ENCODE measurements at places on chromosomes 5 and 9.

DNA sequence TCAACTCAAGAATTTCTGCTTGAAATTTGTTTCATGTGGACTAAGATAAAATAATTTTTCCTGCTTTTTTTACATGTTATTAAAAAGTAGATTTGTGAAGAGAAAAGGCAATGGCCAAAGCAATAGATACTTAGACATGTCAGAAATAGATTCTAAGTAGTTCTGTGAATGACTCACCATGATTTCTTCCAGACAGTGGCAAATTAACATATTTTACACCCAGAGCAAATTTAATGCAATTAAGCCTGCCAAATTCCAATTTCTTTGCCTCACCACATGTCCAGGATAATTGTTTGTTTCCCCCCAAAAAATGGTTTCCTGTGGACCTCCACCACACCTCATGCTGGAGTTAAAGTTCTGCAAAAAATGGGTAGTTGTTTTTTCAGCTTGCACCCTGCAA lies 651.4 kb downstream of the CETN3 start:
- no peaks in the 10 kb centered on the region for H3K36me3 ChIP-seq
- no peak for DNase-seq
- H3K27me3 ChIP-seq: no peaks in the 10 kb centered on the region
- no peak overlapping the region for H3K27ac ChIP-seq
- H3K4me1 ChIP-seq: no peaks in the 10 kb centered on the region

DNA sequence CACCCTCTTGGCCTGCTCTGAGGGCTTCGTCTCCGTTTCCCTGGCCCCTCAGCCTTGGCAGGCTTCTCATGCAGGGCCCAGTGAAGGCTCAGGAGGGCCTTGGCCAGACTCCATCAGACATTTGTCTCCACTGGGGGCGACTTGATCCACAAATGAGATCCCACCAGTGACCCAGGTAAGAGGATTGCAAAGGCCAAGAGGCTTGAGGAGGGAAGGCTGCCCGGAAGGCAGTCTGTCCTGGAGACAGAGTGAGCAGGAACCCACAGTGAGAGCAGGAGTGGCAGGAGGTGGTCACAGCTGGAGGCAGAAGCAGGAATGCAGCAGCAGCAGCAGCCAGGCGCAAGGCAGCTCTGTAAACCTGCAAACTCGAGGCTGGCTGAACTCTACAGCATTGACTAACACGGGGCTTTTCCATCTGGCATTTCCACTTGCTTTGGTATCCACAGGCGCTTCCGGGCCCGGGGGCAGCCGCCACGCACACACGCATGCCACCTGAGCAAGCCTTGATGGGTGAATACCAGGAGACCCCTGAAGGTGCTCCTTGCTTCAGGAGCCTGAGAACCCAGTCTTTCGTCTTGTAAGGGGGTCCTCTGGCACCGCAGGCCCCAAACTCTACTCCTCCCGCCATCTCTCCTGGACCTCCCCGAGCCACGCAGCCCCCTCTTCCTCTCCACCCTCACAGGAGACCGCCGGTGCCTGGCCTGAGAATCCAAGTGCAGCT lies 14.7 kb downstream of the MGAT1 start:
- no peak for DNase-seq
- peaks cover 53% of the 10 kb centered on the region for H3K36me3 ChIP-seq
- H3K4me1 ChIP-seq: peaks cover 41% of the 10 kb centered on the region
- H3K27ac ChIP-seq: peak overlapping the region; percentile 85

DNA sequence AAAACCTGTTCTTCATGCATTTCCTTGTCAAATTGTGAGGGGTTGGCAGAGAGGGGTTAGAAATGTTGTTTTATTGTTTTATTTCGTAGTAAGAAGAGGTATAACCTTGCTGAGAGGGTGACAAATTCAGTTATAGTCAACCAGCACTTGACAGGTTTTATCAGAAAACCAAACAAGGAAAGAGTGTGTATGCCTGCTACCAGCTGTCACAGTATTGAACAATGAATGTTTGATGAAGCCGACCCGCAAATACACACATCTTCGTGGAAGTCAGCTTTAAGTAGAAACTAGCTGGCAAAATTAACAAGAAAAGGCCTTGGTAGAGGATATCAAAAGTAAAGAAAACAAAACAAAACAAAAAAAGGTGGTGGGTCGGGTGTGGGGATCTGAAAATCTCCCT lies 214.6 kb upstream of the TLE4 start:
- peaks cover 32% of the 10 kb centered on the region for H3K27me3 ChIP-seq
- no peak for DNase-seq
- H3K4me1 ChIP-seq: peaks cover 1% of the 10 kb centered on the region

GRCh38 chr9:130579738-130580463 lies 524 bp downstream of the FUBP3 start:
- peak overlapping the region; percentile 92 for H3K4me3 ChIP-seq
- H3K36me3 ChIP-seq: peaks cover 37% of the 10 kb centered on the region
- peak overlapping the region; percentile 96 for H3K27ac ChIP-seq
- DNase-seq: no peak
- H3K27me3 ChIP-seq: no peaks in the 10 kb centered on the region
- H3K4me1 ChIP-seq: peaks cover 47% of the 10 kb centered on the region

DNA sequence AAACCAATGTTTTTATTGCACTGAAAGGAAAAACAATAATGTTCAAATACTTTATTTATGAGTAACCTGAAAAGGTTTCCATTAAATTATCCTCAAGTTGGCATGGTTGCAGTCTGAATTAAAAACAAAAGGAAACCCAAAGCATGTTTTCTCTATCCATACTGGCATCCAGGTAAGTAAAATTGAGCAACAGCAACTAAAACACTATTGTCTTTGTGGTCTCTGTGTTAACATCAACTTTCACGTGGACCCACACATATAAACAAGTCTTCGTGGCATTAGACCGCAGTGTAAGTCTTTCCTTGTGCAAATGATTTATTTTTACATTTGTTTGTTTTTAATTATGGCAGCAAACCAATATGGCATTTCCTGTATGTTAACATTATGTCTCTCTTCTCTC lies 757.6 kb downstream of the SEMA5A start:
- no peak overlapping the region for H3K4me3 ChIP-seq
- H3K27me3 ChIP-seq: no peaks in the 10 kb centered on the region
- no peak for DNase-seq
- no peak overlapping the region for H3K27ac ChIP-seq
- no peaks in the 10 kb centered on the region for H3K36me3 ChIP-seq

- H3K4me1 ChIP-seq: peaks cover 36% of the 10 kb centered on the region
- no peaks in the 10 kb centered on the region for H3K27me3 ChIP-seq
- peak overlapping the region; percentile 97 for H3K27ac ChIP-seq
- peaks cover 27% of the 10 kb centered on the region for H3K36me3 ChIP-seq
- DNase-seq: peak; percentile 39
- peak overlapping the region; percentile 96 for H3K4me3 ChIP-seq
These were observed 677 bp upstream of the TXNDC15 start for GRCh38 chr5:134873494-134873893.

GRCh38 chr5:179147991-179148702 lies 88.0 kb downstream of the ZNF354C start:
- no peak overlapping the region for H3K27ac ChIP-seq
- H3K27me3 ChIP-seq: no peaks in the 10 kb centered on the region
- no peak for DNase-seq
- peaks cover 33% of the 10 kb centered on the region for H3K4me1 ChIP-seq
- H3K4me3 ChIP-seq: no peak overlapping the region

GRCh38 chr5:56856541-56857178 lies 41.3 kb downstream of the MAP3K1 start:
- H3K27me3 ChIP-seq: no peaks in the 10 kb centered on the region
- no peak for DNase-seq
- H3K27ac ChIP-seq: peak overlapping the region; percentile 38
- H3K36me3 ChIP-seq: peaks cover 45% of the 10 kb centered on the region
- H3K4me3 ChIP-seq: no peak overlapping the region

GRCh38 chr5:140322751-140323731 lies 20.1 kb upstream of the PFDN1 start:
- no peak overlapping the region for H3K4me3 ChIP-seq
- no peaks in the 10 kb centered on the region for H3K36me3 ChIP-seq
- H3K27ac ChIP-seq: no peak overlapping the region
- no peak for DNase-seq

DNA sequence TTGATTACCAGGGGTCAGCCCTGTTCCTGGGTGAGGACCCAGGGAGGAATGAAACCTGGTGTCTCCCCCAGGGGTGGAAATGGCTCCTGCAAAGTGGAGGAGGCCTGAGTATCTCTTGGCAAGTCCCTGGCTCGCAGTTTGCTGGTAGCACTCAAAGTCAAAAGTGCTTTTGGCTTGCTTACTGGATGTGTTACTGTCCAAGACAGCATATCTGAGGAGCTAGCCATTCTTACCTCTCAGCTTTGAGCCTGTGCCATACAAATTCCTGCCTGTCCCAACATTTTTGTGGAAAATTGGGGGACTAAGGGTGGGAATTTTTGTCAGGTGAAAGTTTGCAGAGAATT lies 9.9 kb downstream of the ZNF618 start:
- no peak for DNase-seq
- no peaks in the 10 kb centered on the region for H3K36me3 ChIP-seq
- H3K4me1 ChIP-seq: peaks cover 19% of the 10 kb centered on the region
- H3K27me3 ChIP-seq: no peaks in the 10 kb centered on the region

GRCh38 chr5:115844321-115844817 lies 2.6 kb downstream of the AP3S1 start:
- peaks cover 45% of the 10 kb centered on the region for H3K4me1 ChIP-seq
- peaks cover 26% of the 10 kb centered on the region for H3K36me3 ChIP-seq
- no peak overlapping the region for H3K27ac ChIP-seq
- no peak overlapping the region for H3K4me3 ChIP-seq

GRCh38 chr5:168382421-168382820 lies 91.0 kb downstream of the WWC1 start:
- no peak for DNase-seq
- no peaks in the 10 kb centered on the region for H3K27me3 ChIP-seq
- peaks cover 11% of the 10 kb centered on the region for H3K36me3 ChIP-seq
- peak overlapping the region; percentile 19 for H3K27ac ChIP-seq
- peaks cover 14% of the 10 kb centered on the region for H3K4me1 ChIP-seq
- H3K4me3 ChIP-seq: no peak overlapping the region

- H3K27me3 ChIP-seq: peaks cover 39% of the 10 kb centered on the region
- no peak overlapping the region for H3K27ac ChIP-seq
- H3K4me1 ChIP-seq: no peaks in the 10 kb centered on the region
- H3K36me3 ChIP-seq: no peaks in the 10 kb centered on the region
- no peak for DNase-seq
- H3K4me3 ChIP-seq: no peak overlapping the region
These were observed 5.5 kb upstream of the SMIM32 start for GRCh38 chr5:136198453-136198852.

GRCh38 chr5:72290356-72291133 lies 29.5 kb downstream of the MRPS27 start:
- H3K27me3 ChIP-seq: no peaks in the 10 kb centered on the region
- no peak overlapping the region for H3K27ac ChIP-seq
- peaks cover 93% of the 10 kb centered on the region for H3K36me3 ChIP-seq
- H3K4me3 ChIP-seq: no peak overlapping the region
- no peak for DNase-seq
- peaks cover 5% of the 10 kb centered on the region for H3K4me1 ChIP-seq

GRCh38 chr5:149849966-149850910 lies 94.4 kb downstream of the PDE6A start:
- H3K4me3 ChIP-seq: no peak overlapping the region
- no peaks in the 10 kb centered on the region for H3K27me3 ChIP-seq
- DNase-seq: no peak
- no peaks in the 10 kb centered on the region for H3K4me1 ChIP-seq
- no peak overlapping the region for H3K27ac ChIP-seq

DNA sequence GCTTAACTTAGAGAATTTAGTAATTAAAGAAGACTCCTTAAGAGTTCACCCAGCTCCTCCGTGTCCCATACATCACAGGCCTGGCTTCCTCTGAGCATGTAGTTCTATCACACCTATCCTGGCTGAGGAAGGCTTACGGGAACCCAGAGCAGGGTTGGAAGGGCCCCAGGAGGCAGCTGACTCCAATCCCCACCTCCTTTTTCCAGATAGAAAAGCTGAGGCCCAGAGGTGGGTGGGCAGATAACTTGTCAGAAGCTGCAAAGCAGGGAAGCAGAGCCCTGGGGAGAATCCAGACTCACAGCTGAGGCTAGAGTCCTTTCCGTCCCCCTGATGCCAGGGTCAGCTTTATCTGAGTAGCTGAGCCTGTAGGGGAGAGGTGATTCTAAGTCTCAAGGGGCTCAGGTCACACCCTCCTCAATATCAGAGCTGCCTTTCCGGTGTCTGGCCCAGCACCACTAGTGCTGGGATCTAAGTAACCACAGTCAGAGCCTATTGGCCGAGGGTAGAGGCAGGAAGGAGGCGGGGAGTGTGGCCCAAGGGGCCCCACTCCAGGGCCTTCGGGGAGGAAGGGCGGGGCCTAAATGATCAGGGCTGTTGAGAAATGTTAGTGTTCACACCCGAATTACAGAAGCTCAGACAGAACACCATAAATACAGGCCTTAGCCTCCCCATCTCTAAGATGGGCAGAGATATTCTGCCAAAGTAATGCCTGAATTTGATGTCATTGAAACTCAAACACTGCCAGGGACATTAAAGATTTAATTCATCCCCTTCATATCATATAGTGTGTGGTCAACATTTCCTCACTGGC lies 9.9 kb downstream of the CCDC69 start:
- H3K27ac ChIP-seq: peak overlapping the region; percentile 97
- H3K4me1 ChIP-seq: peaks cover 88% of the 10 kb centered on the region
- peaks cover 57% of the 10 kb centered on the region for H3K36me3 ChIP-seq
- H3K4me3 ChIP-seq: peak overlapping the region; percentile 82
- no peaks in the 10 kb centered on the region for H3K27me3 ChIP-seq
- DNase-seq: peak; percentile 83

DNA sequence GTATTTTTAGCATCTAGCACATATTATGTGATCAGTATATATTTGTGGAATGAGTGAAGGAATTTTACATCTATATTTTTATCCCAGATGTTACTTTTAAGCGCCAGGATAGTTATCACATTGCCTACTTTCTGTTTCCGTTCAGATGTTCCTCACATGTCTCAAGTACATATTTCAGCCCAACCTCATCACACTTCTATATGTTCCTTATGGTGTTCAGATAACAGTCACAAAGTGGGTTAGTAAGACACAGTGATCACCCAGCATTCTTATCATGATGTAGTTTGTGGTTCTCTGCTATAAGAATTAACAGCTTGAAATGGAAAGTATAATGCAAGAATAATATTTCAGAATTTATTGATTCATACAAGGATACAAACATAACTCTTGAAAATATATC lies 170.0 kb upstream of the RASA1 start:
- peaks cover 23% of the 10 kb centered on the region for H3K4me1 ChIP-seq
- no peak overlapping the region for H3K27ac ChIP-seq
- no peak for DNase-seq
- no peak overlapping the region for H3K4me3 ChIP-seq
- H3K27me3 ChIP-seq: no peaks in the 10 kb centered on the region
- no peaks in the 10 kb centered on the region for H3K36me3 ChIP-seq

DNA sequence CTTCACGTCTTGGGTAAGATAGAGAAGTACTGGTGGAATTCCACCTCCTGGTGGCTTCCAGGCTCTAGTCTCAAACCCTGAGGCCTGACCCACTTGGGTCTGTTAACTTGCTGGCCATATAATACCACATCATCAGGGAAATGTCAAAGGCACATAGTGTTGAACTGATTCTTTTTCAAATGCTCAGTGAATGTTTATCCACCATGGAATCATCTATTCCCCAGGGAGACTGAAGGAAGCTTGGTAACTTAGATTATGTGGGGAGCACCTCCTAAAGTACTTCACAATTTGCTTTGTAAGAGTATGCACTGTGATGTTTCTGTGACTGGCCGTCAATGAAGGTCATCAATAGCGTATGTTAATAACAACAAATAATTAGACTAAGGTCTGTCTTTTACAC lies 16.1 kb downstream of the MACROH2A1 start:
- no peaks in the 10 kb centered on the region for H3K27me3 ChIP-seq
- no peak overlapping the region for H3K27ac ChIP-seq
- DNase-seq: no peak
- no peak overlapping the region for H3K4me3 ChIP-seq
- peaks cover 69% of the 10 kb centered on the region for H3K4me1 ChIP-seq
- peaks cover 96% of the 10 kb centered on the region for H3K36me3 ChIP-seq

- no peaks in the 10 kb centered on the region for H3K4me1 ChIP-seq
- H3K27me3 ChIP-seq: peaks cover 4% of the 10 kb centered on the region
- no peak overlapping the region for H3K4me3 ChIP-seq
- H3K36me3 ChIP-seq: no peaks in the 10 kb centered on the region
These were observed 63.9 kb downstream of the EPB41L4A start for GRCh38 chr5:112355058-112355685.
